Pulmonary artery endothelial cell (primary cell): ENCODE measurements at places on chromosomes 4 and X. TPM values are rescaled to one million over a fixed set of nuclear protein-coding genes. Genes with fewer than 3 reads are reported as not detected.

Gene ZMYM3
- total RNA-seq = 11.7 and 12.8 TPM in 2 replicates

Gene GPR143
- total RNA-seq = 2.3 and 3.1 TPM in 2 replicates

Gene MAGEB1
- total RNA-seq = not detected in 2 replicates

Gene PPARGC1A
- not detected in 2 replicates for total RNA-seq

Gene RASGEF1B
- total RNA-seq = 0.26 and 0.95 TPM in 2 replicates

Gene TMEM129
- 20.1 and 32.4 TPM in 2 replicates for total RNA-seq

Gene INPP4B
- 1.3 and 3.9 TPM in 2 replicates for total RNA-seq

Gene ODAPH
- total RNA-seq = not detected in 2 replicates

Gene MAGEA2
- not detected in 2 replicates for total RNA-seq

Gene TCP11X2
- not detected in 2 replicates for total RNA-seq

Gene ZNF41
- 4.2 and 7.2 TPM in 2 replicates for total RNA-seq

Gene APLN
- 83.9 and 224 TPM in 2 replicates for total RNA-seq

Gene BEX1
- total RNA-seq = 0.20 TPM in 1 of 2 replicates, not detected in the other

Gene TMSB15A
- 3.2 and 4.5 TPM in 2 replicates for total RNA-seq

Gene DMRTC1B
- total RNA-seq = not detected in 2 replicates

Gene FAM156B
- total RNA-seq = 8.1 and 8.9 TPM in 2 replicates

Gene NR3C2
- total RNA-seq = 6.8 and 7.6 TPM in 2 replicates

Gene IL13RA1
- 44.6 and 47.9 TPM in 2 replicates for total RNA-seq

Gene ASMT
- not detected in 2 replicates for total RNA-seq

Gene CT47B1
- not detected in 2 replicates for total RNA-seq

Gene HDX
- 4.7 and 8.3 TPM in 2 replicates for total RNA-seq

Gene SLC9A6
- 18.3 and 21.1 TPM in 2 replicates for total RNA-seq

Gene XIAP
- 33.6 and 39.3 TPM in 2 replicates for total RNA-seq

Gene POU4F2
- not detected in 2 replicates for total RNA-seq

Gene BTK
- 0.07 TPM in 1 of 2 replicates, not detected in the other for total RNA-seq

Gene KLB
- not detected in 2 replicates for total RNA-seq

Gene KIT
- total RNA-seq = 35.8 and 41.7 TPM in 2 replicates

Gene NPY2R
- not detected in 2 replicates for total RNA-seq

Gene FAM47A
- total RNA-seq = not detected in 2 replicates

Gene FAT4
- 29.7 and 46.8 TPM in 2 replicates for total RNA-seq

Gene SH3TC1
- total RNA-seq = 145 and 203 TPM in 2 replicates

Gene ARHGEF38
- not detected in 2 replicates for total RNA-seq

Gene CT45A2
- total RNA-seq = not detected in 2 replicates

Gene LIMCH1
- total RNA-seq = 23.8 and 24.1 TPM in 2 replicates
